ENCODE measurements at places on chromosomes 3 and 15.

DNA sequence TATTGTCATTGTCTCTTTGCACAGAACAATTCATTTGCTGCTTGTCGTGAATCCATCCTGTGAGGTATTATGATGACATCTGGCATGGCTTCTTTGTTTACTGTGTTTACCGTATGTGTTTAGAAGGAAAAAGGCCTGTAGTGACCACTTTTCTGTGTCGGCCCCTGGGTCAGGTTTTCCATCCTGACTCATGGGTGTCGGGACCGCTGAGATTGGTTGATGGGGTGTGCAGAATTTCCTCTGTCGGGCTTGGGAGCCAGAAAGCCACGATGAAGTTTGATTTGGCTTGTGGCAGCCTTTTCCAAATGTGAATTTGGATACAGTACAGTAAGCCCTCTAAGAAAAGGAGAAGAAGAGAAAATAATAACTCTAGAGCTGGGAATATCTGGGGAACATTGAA lies 113.5 kb downstream of the FNDC3B start:
- DNase-seq: no peak

DNA sequence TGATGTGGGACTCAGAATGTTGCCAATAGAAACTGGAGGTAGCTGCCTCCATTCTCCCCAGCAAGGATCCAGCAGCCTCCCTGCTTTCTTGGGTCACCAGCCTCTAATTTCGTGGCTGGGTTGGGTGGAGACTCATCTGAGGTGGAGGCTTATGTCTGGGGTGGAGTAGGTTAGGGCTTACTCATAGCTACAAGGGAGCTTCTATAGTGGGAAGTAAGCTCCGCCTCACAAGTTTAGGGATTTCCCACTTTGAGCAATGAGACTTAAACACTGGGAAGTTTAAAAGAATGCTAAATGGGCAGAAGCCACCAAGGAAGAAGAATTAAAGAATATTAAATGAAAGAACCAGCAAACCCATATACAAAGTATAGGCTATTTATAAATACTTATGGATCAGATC lies 63.8 kb downstream of the GJD2 start:
- DNase-seq: no peak

DNA sequence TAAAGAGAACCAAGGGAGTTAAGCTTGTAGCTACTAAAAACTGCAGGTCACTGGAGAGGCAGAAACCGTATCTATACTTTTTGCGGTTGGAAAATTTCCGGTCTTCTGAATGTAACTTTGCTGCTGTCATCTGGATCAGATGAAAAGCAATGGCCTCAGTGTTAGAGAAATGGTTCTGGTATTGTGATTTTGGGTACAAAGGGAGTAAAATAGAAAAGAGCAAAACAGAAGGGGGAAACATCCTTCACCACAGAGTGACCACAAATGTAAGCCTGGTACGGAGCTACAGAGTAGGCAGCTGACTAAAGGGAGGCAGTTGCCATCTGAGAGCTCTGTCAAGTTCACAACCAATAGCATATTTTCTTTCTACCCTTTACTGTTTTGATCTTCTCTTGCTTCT lies 5.6 kb downstream of the CD96 start:
- DNase-seq: no peak

DNA sequence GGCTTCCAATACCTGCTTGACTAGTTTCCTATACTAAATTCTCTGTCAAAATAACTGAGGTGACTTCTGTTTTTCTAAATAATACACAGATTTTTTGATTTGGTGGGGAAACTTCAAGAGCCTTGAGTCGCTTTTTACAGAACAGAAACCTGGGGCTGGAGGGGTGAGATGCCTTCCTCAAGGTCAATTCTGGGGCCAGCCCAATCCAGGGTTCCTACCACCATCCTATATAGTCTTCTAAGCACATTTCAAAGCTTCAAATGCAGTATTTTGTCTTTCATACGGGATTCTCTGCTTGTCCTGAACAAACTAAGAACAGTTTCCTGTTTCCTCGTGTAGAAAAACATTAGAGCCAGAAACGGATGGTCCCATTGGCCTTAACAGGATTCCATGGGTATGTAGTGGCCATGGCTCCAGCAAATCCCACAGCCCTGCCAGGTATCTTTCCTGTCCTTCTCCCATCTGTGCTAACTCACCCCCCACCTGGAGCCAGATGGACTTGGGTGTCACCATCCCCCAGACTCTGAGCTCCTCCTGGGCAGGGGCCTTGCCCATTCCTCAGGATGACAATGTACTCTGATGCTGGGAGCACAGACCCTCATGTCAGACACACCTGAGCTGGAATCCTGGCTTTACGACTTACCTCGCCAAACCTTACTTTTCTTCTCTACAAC lies 146.9 kb downstream of the KLF13 start:
- no peak for DNase-seq

- DNase-seq: no peak
Observed at GRCh38 chr15:79798311-79798710, 98.5 kb downstream of the MTHFS start.

DNA sequence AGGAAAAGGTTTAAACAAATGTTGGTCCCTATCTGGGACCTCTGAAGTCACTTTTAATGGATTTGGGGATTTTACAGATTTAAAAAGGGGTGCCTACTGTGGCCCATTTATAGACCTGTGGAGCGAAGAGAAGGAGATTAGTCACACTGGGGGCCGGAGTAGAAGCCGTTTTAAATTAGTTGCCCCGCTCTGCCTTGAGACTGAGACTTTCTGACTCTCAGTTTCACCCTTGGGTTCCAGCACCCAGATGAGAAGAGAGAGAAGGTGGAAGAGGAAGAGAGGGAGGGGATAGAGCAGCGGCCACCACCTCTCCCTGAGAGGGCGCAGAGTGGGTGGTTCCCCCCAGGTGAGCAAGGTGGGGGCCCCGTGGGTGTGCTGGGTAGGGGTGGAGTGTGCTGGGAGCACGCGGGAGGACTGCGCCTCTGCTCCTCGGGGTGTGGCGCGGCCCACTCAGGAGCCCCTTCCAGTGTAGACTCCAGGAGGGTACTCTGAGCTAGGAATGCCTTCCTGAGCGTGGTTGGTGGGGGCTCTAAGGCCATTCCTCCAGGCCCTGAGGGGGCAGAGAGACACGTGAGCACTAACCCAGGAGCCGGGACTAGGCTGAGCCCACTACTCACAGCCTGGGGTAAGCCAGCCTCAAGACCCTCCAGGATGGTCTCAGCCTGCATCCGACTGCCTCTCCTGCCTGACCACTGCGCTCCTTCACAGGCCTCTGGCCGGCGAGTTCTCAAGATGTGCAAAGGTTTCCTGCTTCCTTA lies 32.6 kb upstream of the RAB6B start:
- no peak for DNase-seq

DNA sequence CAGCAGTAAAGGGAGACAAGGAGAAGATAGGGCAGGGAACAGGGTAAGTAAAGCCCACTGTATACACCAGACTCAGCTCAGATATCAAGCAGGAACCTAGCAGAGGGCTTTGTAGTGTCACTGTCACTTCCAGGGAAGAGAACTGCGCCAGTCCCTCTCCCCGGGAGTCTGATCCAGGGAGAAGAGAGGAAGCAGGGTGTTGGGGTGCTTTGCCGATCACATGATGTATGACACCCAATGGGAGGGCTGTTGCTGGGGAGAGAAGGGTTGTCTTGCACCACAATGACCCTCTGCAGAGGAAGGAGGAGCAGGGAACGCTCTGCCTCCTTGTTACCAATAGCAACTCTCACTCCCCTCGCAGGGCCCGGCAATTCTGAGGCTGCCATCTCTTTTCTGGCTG lies 147.2 kb upstream of the SLC2A2 start:
- DNase-seq: no peak

- DNase-seq: no peak
Observed at GRCh38 chr15:46270481-46271147, 635.8 kb downstream of the SQOR start.

DNA sequence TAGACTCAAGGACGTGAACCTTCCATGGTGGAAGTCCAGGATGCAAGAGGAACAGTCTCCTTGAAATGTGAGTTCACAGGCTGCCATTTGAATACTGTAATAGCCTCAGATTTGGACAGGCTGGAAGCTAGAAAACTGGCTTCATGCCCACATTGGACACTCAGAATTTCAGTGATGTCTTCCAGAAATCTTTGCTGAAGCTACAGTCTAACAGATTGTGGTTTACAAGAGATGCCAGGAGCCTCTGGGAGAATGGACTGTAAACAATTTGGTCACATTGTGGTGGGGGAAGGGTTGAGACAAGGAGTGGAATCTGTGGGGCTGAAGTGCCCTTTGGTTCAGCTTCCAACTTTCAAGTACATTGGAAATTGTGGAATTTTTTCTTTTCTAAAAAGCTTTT lies 252.0 kb upstream of the PROK2 start:
- DNase-seq: no peak

GRCh38 chr3:160176923-160177322 lies 48.3 kb upstream of the C3orf80 start:
- DNase-seq: no peak

All from AG09309 (cell line).